ENCODE measurements at places on chromosomes 1 and 21.

GRCh38 chr1:26166719-26167281 lies 2.0 kb downstream of the C1orf232 start:
- no peak for DNase-seq

GRCh38 chr1:34292472-34292871 lies 115.8 kb downstream of the C1orf94 start:
- DNase-seq: no peak

DNA sequence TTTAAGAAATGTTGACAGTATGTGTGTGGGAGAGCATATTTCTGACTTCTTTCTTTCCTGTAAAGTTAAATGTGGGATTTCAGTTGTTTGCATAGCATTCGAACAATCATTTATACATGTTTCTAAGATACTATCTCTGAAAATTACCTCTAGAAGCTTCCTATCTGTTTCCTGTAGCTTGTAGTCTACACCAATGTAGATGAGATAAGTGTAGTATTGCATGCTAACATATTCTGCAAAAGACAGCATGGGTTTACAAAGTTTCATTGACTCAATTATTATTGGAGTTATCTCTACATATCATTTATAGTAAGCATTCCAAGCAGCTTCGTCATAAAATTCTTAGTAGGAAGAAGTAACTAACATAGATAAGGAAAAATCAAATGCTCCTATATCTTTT lies 98.9 kb upstream of the DPYD start:
- no peak for DNase-seq

DNA sequence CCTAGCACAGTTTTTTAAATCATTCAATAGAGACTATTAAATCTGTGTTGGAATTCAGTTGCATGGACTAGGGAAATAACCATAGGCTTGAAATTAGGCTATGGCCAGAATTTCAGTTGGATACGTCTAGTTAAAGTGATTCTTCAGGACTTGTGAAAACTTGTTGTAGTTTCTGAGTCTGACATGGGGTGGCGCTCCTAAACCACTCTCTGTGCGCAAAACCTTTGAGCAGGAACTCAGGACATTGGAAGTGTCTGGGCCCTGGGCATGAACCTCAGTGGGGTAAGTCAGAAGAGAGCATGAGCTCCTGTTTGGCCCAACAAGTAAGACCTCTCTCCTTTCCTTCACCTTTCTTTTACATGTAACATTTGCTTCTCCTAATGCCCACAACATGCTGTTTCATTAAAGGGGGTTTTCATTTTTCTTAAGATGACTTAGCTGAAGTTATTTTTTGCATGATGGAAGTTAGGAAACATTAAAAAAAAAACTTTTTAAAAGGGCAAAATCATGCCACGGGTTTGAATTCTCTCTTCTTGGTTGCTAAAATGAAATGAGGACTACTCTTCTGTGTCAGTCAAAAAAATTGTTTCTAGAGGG lies 17.1 kb upstream of the CCDC190 start:
- DNase-seq: peak; percentile 46

- DNase-seq: no peak
Measured at GRCh38 chr1:9590945-9591668, 2.4 kb downstream of the TMEM201 start.

- DNase-seq: peak; percentile 9
Measured at GRCh38 chr1:24385160-24385940, 28.2 kb downstream of the STPG1 start.

DNA sequence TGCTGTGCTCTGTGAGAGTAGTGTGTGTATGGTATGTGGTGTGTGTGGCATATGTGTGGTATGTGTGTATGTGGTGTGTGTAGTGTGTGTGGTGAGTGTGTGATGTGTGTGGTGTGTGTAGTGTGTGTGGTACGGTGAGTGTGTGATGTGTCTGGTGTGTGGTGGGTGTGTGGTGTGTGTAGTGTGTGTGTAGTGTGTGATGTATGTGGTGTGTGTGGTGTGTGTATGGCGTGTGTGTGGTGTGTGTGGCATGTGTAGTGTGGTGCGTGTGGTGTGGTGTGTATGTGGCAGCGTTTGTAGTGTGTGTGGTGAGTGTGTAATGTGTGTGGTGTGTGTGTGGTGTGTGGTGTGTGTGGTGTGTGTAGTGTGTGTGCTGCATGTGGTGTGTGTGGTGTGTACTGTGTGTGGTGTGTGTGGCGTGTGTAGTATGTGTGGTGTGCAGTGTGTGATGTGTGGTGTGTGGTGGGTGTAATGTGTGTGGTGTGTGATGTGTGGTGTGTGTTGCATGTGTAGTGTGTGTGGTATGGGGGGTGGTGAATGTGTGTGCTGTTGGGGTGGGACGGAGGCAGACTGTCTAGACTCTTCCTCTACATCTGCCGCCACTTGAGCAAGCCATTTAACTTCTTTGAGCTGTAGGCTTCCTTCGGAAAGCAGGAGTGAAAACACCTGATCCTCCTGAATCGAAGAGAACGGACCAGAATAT lies 33.5 kb downstream of the GPA33 start:
- DNase-seq: peak; percentile 36

GRCh38 chr1:224377676-224378006 lies 21.0 kb downstream of the CNIH4 start:
- no peak for DNase-seq

DNA sequence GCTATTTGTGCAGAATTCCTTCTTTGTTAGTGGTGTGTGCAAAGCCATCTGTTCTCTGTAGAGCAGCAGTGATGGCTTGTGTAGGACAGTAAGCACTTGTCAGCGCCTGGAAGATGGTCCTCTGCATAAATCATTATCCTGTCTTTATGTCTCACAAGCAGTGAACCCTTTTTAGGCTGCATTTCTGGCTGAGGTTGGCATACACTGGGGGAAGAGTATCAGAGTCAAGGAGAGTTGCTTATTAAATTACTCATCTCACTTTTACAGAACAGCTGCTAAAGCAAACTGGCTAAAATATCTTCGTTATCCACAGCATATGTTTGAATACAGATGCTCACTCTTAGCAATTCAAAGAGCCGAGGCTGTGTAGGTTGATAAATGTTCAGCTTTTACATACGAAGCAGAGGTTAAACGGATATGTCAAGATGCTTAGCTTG lies 54.6 kb upstream of the NCAM2 start:
- no peak for DNase-seq

DNA sequence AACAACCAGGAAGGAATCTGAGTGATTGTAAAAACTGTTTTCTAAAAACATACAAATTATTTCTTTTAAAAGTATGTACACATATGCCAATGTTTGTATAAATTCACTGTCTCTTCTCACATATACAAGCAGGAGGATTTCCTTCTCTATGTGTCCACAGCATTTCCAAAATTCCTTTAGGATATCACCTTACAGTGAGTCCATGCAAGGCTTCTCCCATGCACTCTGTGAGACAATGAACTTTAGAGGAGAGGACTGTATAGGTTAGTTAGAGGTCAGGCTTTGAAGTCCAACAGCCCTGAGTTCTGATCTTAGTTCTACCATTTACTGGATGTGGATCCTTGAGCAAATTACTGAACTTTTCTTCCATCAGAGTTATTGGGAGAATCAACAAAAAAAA lies 34.1 kb upstream of the USH2A start:
- no peak for DNase-seq

GRCh38 chr21:14737922-14738321 lies 191.8 kb upstream of the SAMSN1 start:
- peak; percentile 34 for DNase-seq

DNA sequence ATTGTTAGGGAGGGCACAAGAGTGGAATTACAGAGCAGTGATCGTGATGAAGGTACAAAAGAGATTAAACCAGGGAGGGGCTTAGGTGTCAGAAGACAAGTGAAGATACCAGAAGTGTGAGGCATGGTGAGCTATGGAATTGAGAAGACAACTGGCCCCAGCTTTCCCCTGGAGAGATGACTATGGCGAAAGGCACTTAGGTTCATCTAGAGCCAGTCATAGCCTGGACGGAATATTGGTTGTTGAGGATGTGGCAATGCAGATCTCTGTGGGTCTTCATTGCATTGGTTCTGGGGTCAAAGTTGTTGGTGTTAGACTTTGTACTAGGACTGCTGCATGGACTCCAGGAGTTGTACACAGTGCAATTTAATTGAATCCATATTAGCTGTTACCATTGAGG lies 115.7 kb downstream of the FASLG start:
- DNase-seq: no peak

GRCh38 chr1:110520827-110521226 lies 1.9 kb upstream of the KCNA10 start:
- no peak for DNase-seq

- DNase-seq: no peak
Measured at GRCh38 chr1:193318347-193318746, 131.9 kb upstream of the B3GALT2 start.

GRCh38 chr1:229130028-229130668 lies 140.8 kb upstream of the RAB4A start:
- no peak for DNase-seq

GRCh38 chr1:14415396-14415795 lies 183.1 kb upstream of the KAZN start:
- no peak for DNase-seq

GRCh38 chr1:3483801-3484444 lies 29.5 kb downstream of the ARHGEF16 start:
- DNase-seq: peak; percentile 10

- DNase-seq: no peak
Measured at GRCh38 chr1:160664573-160665051, 17.8 kb upstream of the SLAMF1 start.

- DNase-seq: no peak
Measured at GRCh38 chr21:42701706-42702456, 48.5 kb downstream of the PDE9A start.

- DNase-seq: no peak
Measured at GRCh38 chr1:25661043-25661815, 44.6 kb downstream of the MAN1C1 start.

GRCh38 chr1:4627353-4627752 lies 27.1 kb upstream of the AJAP1 start:
- no peak for DNase-seq

- DNase-seq: no peak
Measured at GRCh38 chr21:22892028-22892427, 1893.8 kb downstream of the NCAM2 start.

GRCh38 chr1:184422490-184423233 lies 35.8 kb downstream of the C1orf21 start:
- no peak for DNase-seq

- no peak for DNase-seq
Measured at GRCh38 chr1:54653036-54653435, 11.4 kb downstream of the MROH7 start.

- DNase-seq: no peak
Measured at GRCh38 chr1:60904099-60904851, 178.1 kb upstream of the NFIA start.

DNA sequence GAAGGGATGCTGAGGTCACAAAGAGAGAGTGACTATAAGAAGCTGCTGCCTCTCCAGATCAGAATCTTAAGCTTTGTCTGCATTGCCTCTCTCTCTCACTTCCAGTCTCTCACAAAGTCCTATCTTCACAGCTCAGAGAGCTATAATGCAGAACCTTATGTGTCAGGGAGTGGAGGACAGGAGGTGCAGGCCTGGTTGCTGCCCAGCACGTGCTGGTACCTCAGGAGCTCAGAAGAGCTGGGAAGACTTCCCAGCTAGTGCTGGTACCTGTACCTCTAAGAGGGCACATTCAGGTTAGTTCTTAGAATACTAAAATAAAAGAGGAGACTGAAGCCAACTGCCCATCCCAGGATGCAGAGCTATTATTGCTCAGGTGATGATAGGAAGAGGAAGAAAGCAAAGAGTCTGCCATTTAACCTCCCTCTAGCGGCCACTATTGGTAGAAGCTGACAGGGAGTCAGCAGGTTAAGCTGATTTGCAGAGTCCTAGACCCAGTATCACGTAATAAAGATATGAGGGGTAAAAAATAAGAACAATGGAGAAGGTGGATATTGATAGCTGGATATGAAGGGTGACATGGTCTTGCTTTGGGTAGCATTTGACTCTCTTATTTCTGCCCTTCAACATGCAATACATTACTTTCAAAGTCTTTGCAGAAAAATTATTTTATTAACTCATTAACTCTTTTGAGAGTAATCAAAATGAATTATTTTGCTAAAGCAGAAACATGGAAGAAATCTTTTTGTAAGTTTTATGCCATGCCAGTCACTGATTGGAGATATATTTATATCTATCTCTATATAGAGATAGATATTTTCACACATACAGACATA lies 138.1 kb upstream of the HMCN1 start:
- DNase-seq: peak; percentile 13

DNA sequence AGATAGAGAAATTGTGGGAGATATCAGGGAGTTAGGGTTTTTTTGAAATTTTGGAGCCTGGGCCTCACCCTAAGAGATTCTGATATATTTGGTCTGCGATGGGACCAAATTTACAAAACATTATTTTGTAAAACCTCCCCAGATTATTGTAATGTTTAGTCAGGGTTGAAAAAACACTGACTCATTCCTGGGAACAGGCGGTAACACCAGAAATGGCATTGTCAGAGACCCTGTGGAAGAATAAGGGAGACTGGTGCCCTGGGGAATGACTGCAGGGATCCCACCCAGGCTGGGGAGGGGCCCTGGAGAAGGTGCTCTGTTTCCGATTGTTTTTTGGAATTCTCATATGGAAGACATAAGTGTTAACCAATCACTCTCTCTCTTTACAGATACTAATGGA lies 13.1 kb upstream of the STRIP1 start:
- no peak for DNase-seq

DNA sequence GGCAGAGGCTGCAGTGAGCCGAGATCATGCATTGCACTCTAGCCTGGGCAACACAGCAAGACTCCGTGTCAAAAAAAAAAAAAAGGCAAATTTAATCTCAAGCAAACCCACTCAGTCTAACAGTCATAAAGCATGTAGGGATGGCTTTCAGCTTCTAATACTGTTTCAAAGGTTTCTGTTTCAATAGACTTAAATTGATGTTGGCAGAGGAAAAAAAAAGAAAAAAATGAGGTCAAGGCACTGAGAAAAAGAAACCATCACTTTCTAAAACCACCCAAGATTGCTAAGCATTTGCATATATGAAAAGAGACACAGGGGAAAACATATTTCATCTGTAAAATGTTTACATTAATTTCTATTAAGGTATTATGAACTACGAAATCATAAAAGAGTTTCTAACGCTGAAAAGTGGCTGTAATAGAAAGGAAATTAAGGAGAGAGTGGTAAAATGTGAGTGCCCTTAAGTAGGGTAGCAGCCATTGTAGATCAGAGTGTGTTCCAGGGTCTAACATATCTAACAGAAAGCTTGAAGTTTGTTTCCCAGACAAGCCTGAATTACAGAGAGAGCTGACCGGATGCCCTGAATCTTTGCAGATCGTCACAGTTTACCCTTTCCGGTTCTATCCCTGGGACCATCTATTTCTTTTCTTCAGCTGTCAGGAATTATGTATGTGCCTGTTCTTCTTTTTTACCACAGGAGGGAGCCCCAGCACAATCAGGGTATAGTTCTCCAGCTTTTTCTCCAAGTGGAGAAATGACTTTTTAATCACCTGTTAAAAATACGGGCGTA lies 70.0 kb downstream of the PLD5 start:
- peak; percentile 43 for DNase-seq
